Central memory CD8-positive, alpha-beta T cell (primary cell): ENCODE measurements at places on chromosomes 16 and 17.

- peaks cover 3% of the 10 kb centered on the region for H3K36me3 ChIP-seq
- no peak overlapping the region for H3K27ac ChIP-seq
- H3K4me1 ChIP-seq, result no peaks in the 10 kb centered on the region
- peaks cover 18% of the 10 kb centered on the region for H3K27me3 ChIP-seq
- DNase-seq, result no peak
Observed at GRCh38 chr16:79707876-79708275, 107.3 kb upstream of the MAF start.

- peak overlapping the region; percentile 53 for H3K27ac ChIP-seq
- peak overlapping the region; percentile 41 for H3K4me3 ChIP-seq
- peaks cover 11% of the 10 kb centered on the region for H3K4me1 ChIP-seq
- DNase-seq, result no peak
- no peaks in the 10 kb centered on the region for H3K36me3 ChIP-seq
- H3K27me3 ChIP-seq, result peaks cover 11% of the 10 kb centered on the region
Observed at GRCh38 chr16:86664522-86665318, 86.4 kb downstream of the FOXL1 start.

GRCh38 chr16:28181515-28181914, 30.2 kb downstream of the XPO6 start:
- peak overlapping the region; percentile 44 for H3K4me3 ChIP-seq
- H3K27ac ChIP-seq, result peak overlapping the region; percentile 9
- no peaks in the 10 kb centered on the region for H3K27me3 ChIP-seq
- peaks cover 28% of the 10 kb centered on the region for H3K36me3 ChIP-seq
- peaks cover 62% of the 10 kb centered on the region for H3K4me1 ChIP-seq

- peaks cover 2% of the 10 kb centered on the region for H3K36me3 ChIP-seq
- H3K27me3 ChIP-seq, result no peaks in the 10 kb centered on the region
- no peak for DNase-seq
Observed at GRCh38 chr16:20851601-20852000, 45.3 kb downstream of the REXO5 start.

GRCh38 chr16:47142486-47142820, 1.3 kb downstream of the NETO2 start:
- no peak overlapping the region for H3K27ac ChIP-seq
- H3K36me3 ChIP-seq, result peaks cover 8% of the 10 kb centered on the region
- peaks cover 19% of the 10 kb centered on the region for H3K4me1 ChIP-seq
- peak overlapping the region; percentile 76 for H3K4me3 ChIP-seq
- DNase-seq, result no peak
